ENCODE measurements at places on chromosomes 12 and 14.

GRCh38 chr14:58740379-58740935 is 102.7 kb downstream of the DACT1 start:
- DNase-seq, result no peak

- DNase-seq, result no peak
These were observed 1.5 kb downstream of the RAB21 start for GRCh38 chr12:71756054-71756690.

DNA sequence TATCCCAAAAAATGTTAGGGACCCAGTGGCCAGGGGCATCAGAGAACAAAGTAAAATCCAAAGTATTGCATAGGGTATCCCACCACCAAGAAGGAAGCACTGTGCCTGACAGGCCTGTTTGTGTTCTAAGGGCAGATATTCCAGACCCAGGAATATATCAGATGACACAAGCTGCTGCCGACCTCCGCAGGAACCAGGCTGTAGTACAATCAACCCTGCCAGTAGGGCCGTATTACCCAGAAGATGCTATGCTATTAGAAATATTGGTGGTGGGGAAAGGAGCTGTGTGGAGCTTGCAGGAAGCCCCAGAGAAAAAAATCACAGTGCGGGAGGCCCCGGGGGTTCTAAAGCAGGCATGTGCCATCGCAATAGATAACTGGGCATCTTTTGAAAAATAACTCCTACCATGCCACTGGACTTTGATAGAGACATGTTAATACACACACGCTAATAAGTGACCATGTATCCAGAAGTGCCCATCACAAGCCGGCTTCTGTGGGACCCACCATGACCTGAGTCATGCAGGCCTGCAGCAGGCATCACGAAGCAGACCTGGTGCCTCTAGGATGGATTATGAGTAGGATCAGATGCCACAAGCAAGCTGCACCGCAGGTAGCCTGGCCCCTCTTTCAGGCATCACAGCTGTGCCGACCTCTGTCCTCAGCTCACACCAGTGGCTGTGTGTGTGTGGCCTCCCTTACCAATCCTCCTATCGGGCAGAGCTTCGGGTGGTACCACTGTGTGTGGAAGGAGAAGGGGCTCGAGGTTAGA is 242.7 kb downstream of the BCL11B start:
- DNase-seq, result no peak

DNA sequence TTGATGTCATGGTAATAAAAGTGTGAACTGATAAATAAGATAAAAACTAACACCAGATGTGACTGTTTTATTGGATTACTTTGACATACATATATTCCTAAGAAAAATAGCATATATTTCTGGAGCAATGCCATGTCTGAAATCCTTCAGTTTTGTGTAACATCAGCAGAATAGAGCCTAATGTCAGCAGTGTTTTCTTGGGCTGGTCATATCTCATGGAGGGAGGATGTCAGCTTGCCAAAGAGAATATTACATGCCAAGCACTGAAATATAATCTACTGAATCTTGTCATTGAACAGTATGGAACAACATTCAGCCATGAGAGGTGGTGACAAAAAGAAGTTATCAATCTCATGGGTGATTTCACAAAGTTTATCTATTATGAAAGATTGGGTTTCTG is 220.3 kb downstream of the KLHL28 start:
- no peak for DNase-seq

- DNase-seq, result no peak
These were observed 4.4 kb upstream of the ELK3 start for GRCh38 chr12:96189781-96190180.

DNA sequence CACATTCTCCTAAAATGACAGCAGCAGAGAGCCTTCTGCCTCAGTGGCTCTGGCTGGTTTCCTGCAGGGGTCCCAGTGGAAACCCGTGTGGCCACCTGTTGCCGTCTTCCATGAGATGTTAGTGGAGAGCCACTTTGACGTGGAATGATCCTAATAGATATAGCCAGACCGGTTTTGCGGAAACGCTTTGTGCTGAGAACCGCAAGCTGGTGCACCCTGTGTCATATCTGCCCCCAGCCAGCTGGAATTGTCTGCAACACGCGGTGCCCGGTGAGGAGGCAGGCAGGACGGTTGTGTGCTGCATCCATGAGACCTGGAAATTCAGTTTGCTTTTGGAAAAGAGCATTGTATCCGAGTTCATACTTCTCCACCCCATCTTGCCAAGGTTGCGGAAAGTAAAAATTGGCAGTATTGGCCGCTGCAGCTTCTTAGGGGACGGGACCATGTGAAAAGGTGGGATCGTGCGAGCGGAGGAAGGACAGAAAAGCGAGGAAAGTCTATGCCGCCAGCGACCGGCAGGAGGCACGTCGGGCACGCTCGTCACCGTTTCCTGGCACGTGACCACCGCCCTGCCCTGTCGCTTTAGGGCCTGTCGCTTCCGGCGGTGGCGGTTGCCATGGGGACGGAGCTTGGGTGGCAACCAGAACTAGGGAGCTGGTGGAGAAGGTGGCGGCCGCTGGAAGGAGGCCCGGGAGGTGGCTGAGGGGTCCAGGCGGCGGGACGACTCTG is at the start of gene CFAP251:
Gene CFAP251 (plus strand): TSS at position 643 of the 729 bp plus-strand sequence. CDS start 2,714 bp downstream, outside the sequence.
- DNase-seq, result peak; percentile 59

DNA sequence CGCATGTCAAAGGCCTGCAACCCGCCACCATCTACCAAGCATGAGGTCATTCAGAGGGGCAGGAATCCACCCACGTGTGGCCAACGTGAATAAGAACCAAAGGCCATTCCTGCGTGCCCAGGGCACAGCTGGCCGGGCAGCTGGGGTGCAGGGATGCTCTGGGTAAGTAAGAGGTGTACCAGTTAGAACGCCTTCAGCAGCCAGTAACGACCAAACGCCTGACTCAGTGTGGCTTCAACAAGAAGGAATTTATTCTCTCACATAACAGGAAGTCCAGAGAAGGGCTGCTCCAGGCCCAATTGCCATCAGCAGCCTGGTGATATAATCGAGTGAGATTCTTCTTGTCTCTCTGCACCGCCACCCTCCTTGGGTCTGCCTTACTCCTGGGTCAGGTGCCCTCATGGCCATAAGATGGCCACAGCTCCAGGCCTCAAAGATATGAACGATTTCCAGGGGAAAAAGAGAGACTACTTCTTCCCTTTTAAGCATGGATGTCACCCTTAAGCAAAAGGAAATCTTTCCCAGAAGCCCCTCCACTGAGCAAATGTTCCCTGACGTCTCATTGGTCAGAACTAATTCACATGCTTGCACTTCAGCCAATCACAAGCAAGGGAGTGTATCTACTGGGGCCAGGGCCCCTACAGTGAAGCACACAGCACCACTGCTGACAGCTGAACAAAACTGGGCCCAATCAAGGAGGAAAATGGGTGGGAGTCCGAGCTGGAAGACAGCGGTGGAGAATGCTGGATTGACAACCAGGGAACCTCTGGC is 7.3 kb downstream of the TTC7B start:
- DNase-seq, result no peak

DNA sequence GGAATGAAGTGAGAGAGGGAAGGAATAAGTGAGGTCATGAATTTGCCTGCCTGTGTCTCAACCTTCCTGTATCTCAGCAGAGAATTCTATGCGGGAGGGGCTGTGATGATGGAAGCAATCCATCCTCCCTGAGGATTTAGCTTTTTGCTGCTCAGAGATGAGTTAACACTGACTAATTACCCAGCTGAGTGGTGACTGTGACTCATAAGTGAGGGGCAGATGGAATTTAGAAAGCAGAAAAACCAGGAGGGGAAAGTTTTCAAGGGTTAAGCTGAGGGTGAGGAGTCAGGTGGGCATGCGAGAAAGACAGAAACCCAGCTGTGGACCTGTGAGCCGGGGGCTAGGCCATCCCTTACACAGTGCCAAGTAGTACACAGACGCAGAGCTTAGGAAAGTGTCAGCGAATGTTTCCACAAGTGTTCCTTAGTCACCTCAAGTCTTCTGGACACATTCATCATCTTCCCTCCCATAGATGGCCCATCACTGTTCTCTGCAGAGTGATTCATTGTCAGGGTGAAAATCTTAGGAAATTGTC is 277.9 kb downstream of the IPO8 start:
- peak; percentile 66 for DNase-seq

DNA sequence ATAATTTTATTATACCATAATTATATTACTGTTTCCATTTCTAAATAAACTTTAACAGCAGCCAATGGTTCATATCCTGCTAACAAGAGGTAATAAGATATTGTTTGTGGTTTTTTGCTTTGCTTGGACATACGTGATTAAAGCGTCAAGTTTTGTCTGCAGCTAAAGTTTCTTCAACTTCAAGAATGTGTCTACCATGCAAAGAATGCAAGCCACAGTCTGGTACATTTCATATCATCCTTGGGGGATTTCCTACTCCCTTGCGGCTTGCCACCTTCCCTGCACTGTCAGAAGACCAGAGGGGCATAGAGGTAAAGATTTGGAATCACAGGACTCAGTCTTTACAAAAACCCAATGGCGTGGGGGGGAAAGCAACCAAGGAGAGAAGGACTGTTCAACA is 125.2 kb downstream of the MED13L start:
- DNase-seq, result peak; percentile 76

DNA sequence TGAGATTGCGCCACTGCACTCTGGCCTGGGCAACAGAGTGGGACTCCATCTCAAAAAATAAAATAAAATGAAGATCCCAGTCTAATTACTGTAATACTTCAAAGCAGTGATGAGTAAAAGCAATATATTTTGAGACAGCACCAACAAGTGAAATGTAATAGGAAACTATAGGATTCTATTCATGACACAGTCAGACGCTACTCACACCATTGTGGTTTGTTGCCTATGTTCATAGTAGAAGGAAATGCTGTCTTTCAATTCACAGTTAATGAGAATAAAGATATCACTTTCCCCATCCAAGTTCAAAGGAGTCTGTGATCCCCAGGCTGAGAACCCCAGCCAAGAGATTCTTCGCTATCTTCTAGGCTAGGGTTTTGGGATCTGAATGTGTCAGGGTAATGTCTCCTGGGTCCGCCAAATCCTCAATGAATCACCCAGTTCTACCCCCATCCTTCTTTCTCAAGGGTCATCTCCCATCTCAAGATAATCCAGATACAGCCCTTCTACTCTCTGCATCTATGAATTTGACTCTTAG is 16.6 kb upstream of the DTX1 start:
- DNase-seq, result no peak

DNA sequence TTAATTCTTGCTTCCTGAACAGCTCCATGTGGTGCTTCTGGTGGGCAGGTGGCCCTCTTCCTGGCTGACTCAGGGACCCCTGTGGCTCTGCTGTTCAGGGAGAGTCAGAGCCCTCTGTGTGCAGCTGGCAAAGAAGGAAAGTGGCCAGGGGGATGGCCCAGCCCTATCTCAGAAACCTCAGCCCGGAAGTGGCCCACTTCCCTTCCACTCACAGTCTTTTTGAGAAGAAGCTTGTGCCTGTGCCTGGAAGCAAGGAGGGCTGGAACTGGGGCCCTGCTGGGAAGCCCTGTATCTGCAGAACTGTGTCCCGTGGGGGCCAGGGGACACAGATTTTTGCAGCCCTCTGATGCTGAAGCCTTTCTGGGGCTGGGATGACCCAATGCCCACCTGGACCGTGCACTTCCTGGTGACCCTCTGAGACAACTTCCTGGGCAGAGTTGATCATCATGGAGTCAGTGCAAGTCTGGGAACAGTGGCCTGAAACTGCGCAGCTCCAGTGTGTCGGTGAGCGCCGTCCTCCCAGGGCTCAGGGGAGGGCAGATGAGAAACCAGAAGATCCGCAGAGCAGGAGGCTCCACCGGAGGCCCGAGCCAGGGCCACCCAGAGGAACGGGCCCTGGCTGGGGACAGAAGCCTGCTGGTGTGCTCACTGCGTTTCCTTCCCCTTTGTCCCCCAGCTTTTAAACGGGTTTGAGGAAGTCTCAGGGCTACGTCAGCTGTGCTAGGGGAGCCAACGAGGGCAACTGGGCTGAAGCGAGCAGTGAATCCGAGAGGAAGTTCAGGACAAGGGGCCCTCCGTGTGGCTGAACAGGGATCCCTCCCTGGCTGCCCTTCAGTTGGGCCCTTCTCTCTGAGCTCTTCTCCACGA is 217.4 kb upstream of the RTL1 start:
- no peak for DNase-seq

- DNase-seq, result peak; percentile 60
These were observed 68.7 kb downstream of the RPAP3 start for GRCh38 chr12:47636908-47637780.

- DNase-seq, result no peak
These were observed 587.4 kb downstream of the AACS start for GRCh38 chr12:125652681-125653080.

GRCh38 chr12:117514016-117514415 is 152.6 kb upstream of the NOS1 start:
- no peak for DNase-seq

DNA sequence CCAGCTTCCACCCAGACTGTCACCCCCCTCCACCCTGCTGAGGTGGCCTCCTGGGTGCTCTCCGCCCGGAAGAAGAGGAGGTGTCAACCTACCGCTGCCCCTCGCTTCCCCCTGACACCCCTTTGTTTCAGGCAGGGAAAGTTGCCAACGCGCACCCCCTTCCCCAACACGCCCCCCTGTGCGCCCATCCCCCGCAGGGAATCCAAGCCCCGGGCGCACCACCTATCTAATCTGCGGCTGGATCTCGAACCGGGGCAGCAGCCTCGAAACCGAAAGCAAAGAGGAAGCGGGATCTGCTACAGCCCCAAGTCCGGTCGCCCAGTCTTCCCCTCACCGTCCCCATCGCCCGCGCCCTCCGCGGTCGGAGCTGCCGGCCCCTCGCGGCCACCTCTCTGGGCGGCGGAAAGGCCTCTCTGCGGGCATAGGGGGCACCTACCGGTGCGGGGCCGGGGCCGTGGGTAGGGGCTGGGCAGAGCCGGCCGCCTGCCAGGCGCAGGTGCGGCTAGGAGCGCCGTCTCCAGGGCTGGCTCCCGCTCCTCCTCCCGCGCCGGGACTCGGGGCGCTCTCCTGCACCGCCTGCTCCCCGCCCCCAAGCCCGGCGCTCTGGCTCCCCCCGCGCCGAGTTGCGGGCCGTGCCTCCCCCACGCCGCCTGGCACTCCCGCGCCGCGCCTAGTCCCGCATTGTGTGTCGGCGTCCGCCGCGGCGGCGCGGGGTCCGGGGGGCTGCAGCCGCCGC is 18.3 kb upstream of the PLEKHH1 start:
- peak; percentile 25 for DNase-seq

- DNase-seq, result no peak
These were observed 35.2 kb upstream of the RIC8B start for GRCh38 chr12:106739318-106739717.

GRCh38 chr14:93956514-93957332 is 19.6 kb downstream of the ASB2 start:
- DNase-seq, result no peak

DNA sequence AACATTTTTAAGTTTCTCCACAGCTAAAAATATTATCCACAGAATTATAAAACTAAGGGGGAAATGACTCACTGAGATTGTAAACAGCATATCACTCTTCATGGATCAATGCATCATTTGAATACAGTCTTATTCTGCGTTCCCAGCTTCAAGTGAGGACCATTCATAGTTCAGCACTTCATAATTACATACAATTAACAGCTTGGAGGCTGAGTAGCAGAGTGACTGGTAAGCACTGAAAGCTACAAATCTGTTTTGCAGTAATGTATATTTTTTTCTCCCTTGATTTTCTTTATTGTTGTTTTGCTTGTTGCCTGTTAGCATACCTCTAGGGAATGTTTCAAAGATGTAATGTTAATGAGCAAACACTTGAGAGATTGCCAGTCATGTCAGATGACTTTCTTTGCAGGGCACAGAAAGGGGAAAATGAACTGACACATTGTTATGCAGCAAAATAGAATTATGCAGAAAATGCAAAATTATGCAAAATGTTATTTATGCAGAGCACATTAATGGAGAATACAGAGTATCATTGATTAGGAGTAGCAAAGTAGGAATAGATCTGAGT is 138.6 kb downstream of the RPS29 start:
- no peak for DNase-seq

Data from H4 (cell line).